ENCODE measurements at places on chromosomes 11 and 22.

DNA sequence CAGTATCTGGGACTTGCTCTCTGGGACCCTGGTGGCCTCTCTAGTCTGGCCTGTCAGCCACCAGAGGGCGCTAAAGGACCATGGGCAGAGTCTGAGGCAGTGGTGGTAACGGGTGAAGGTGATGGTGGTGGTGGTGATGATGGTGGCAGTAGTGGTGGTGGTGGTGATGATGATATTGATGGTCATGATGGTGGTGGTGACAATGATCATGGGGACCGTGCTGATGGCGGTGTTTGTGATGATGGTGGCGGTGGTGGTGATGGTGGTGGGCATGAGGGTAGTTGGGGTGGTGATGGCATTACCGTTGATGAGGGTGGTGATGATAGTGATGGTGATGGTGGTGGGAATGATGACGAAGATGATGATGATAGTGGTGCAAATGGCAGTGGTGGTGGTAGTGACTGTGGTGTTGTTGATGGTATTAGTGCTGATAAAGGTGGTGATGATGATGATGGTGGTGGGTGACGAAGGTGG, 16.0 kb downstream of the TRPM5 start:
- H3K4me1 ChIP-seq: no peaks in the 10 kb centered on the region
- no peaks in the 10 kb centered on the region for H3K27me3 ChIP-seq
- H3K36me3 ChIP-seq: no peaks in the 10 kb centered on the region
- DNase-seq: no peak

GRCh38 chr11:117610045-117610444, 187.0 kb downstream of the DSCAML1 start:
- no peak for DNase-seq
- H3K36me3 ChIP-seq: no peaks in the 10 kb centered on the region
- no peak overlapping the region for H3K4me3 ChIP-seq
- H3K27ac ChIP-seq: no peak overlapping the region
- no peaks in the 10 kb centered on the region for H3K4me1 ChIP-seq

- no peaks in the 10 kb centered on the region for H3K27me3 ChIP-seq
- 0 out of 2 replicates have a peak, but pooled peaks cover 2% of the 10 kb centered on the region for H3K36me3 ChIP-seq
- no peaks in the 10 kb centered on the region for H3K4me1 ChIP-seq
- no peak for DNase-seq
- no peak overlapping the region for H3K4me3 ChIP-seq
- H3K27ac ChIP-seq: no peak overlapping the region
Observed at GRCh38 chr22:42509548-42509947, 10.0 kb downstream of the RRP7A start.

GRCh38 chr11:128482512-128483191, 104.7 kb downstream of the ETS1 start:
- DNase-seq: no peak
- H3K4me3 ChIP-seq: no peak overlapping the region
- no peaks in the 10 kb centered on the region for H3K27me3 ChIP-seq
- peaks cover 98% of the 10 kb centered on the region for H3K36me3 ChIP-seq
- H3K4me1 ChIP-seq: no peaks in the 10 kb centered on the region

- no peaks in the 10 kb centered on the region for H3K36me3 ChIP-seq
- no peaks in the 10 kb centered on the region for H3K27me3 ChIP-seq
- H3K4me3 ChIP-seq: no peak overlapping the region
- no peak for DNase-seq
Observed at GRCh38 chr22:47145883-47146282, 383.4 kb downstream of the TBC1D22A start.

GRCh38 chr11:102776454-102776853, 4.0 kb downstream of the MMP10 start:
- H3K4me1 ChIP-seq: peaks cover 12% of the 10 kb centered on the region
- H3K36me3 ChIP-seq: no peaks in the 10 kb centered on the region
- H3K27ac ChIP-seq: no peak overlapping the region
- no peak for DNase-seq
- H3K27me3 ChIP-seq: no peaks in the 10 kb centered on the region
- H3K4me3 ChIP-seq: no peak overlapping the region

GRCh38 chr11:100855466-100856067, 168.5 kb downstream of the ARHGAP42 start:
- no peaks in the 10 kb centered on the region for H3K27me3 ChIP-seq
- H3K4me1 ChIP-seq: no peaks in the 10 kb centered on the region
- no peak for DNase-seq
- no peak overlapping the region for H3K27ac ChIP-seq
- H3K4me3 ChIP-seq: no peak overlapping the region

DNA sequence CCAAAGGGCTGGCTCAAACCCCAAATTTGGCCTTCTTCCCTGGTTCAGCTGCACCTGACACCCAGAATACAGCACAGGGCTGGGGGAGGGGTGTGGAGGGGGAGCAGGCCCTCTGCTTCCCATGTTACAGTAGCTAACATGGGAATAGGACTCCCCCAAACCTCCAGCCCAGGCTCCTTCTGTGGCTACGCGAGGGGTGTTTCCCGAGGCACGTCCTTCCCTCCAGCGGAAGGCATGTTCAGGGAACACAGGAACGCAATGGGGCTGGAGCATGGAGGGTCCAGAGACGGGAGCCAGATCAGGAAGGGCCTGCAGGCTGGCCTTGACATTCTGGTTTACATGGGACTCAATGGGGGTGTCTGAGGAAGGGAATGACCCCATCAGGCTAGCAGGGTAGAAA, 11.8 kb upstream of the IGLL1 start:
- H3K4me3 ChIP-seq: no peak overlapping the region
- H3K27ac ChIP-seq: no peak overlapping the region
- H3K36me3 ChIP-seq: no peaks in the 10 kb centered on the region
- H3K27me3 ChIP-seq: no peaks in the 10 kb centered on the region
- DNase-seq: no peak

DNA sequence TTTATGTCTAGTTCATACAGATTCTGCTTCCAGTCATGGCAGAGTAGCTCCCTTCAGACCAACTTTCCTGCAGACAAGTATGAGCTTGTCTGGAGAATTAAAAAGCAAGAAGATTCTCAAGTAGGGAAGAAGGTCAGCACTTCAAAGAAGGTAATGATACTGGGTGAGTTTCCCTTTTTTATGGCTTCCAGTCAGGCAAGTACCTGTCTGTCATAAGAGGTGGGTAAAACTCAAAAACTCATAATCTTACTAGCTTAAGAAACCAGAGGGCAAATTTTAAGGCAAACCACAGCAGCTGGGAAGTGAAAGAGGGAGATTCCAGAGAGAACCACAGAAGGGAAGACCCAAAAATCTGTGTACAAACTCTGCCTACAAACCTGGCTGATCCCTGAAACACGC, 54.2 kb downstream of the DENND5A start:
- peaks cover 7% of the 10 kb centered on the region for H3K36me3 ChIP-seq
- DNase-seq: no peak
- H3K4me1 ChIP-seq: peaks cover 24% of the 10 kb centered on the region
- no peak overlapping the region for H3K4me3 ChIP-seq

- H3K27me3 ChIP-seq: no peaks in the 10 kb centered on the region
- no peaks in the 10 kb centered on the region for H3K36me3 ChIP-seq
- no peaks in the 10 kb centered on the region for H3K4me1 ChIP-seq
- DNase-seq: no peak
Observed at GRCh38 chr22:37062376-37062675, 10.8 kb downstream of the KCTD17 start.

DNA sequence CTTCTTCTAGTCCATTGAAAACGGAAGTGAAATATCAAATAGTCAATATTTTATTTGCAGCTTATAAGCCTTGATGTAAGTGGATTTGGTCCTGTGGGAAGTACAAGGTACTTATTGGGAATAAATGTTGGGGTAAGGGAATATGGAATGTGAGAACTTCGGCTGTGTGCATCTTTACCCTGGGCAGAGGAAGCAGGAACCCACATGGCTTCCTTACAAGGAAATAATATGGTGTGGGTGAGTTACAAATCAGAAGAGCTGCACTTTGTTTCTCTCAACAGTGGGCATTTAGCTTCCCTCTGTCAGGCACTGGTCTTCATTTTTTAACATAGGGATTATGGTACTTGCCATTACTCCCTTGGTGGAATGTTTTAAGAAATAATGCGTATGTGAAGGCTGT, 77.9 kb downstream of the SCN3B start:
- no peaks in the 10 kb centered on the region for H3K4me1 ChIP-seq
- no peaks in the 10 kb centered on the region for H3K36me3 ChIP-seq
- H3K27me3 ChIP-seq: no peaks in the 10 kb centered on the region
- H3K27ac ChIP-seq: no peak overlapping the region
